T-helper 2 cell (primary cell): ENCODE measurements at places on chromosomes 12 and 14.

GRCh38 chr14:104086210-104086660 is 735 bp downstream of the ASPG start:
- DNase-seq = no peak

DNA sequence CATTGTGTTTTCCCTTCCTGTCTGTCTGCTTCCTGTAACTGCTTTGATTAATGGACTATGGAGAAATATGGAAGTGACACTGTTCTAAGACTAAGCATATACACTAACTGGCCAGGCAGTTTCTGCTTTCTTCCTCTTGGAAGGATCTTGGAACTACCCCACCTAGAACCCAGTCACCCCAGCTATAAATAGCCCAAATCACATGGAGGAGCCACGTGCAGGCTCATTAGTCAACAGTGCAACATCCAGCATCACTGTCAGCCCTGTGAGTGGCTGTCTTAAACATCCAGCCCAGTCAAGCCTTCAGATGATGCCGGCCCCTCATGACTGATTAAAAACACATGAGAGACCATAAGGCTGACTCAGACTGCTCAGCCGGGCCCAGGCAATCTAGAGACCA is 39.2 kb downstream of the BCAT1 start:
- no peak for DNase-seq

GRCh38 chr14:38405851-38406635 is 150.2 kb upstream of the CLEC14A start:
- DNase-seq = no peak

GRCh38 chr12:99670635-99671034 is 23.1 kb downstream of the GARIN6 start:
- DNase-seq = no peak

DNA sequence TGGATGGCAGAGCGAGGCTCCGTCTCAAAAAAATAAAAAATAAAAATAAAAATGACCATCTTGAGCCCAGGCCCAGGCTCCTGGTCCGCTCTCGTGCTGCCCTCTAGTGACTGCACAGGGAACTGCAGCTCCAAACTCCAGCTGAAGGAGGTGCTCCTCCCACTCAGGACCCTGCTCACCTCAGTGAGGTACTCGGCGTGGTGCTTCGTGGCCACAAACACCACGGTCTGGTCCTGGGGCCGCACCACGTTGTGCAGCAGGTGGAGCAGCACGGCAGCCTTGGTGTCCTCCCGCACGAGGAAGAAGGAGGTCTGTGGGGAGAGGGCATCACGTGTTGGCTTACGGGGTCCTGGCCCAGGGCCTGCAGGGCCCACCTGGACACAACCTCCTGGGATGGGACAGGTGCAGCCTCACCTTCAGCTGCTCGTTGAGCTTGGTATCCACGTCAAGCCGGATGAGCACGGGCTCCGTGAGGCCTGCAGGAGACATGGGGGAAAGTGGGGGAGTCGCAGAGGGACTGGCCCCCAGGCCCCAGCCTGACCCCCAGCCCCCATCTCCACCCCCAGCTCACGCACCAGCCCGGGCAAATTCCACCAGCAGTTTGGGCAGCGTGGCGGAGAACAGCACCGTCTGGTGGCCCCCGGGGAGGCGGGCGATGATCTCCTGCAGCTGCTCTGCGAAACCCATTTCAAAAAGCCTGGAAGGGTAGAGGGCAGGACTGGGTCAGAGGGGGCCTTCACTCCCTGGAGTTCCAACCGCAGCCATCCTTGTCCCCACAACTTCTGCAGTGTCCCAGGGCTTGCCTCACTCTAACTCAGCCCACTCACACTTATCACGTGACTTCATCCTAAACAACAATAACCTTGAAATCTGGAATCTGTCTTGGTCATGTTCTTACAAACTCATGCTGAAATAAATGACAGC is 10.6 kb downstream of the DDX54 start:
- DNase-seq = peak; percentile 67

DNA sequence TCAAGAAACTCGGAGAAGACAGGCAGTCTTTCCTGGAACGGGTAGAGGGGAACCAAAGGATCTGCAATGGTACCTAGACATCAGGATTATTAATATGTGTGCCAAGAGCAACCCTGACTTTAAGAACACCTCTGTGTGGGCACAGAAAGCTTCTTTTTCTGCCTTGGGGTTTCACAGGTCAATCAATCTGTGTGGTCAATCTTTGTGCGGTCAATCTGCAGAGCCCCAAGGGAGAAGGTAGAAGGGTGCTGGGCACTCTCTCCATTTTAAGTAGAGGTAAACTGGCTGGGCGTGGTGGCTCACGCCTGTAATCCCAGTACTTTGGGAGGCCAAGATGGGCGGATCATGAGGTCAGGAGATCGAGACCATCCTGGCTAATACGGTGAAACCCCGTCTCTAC is 100.7 kb downstream of the ARF6 start:
- DNase-seq = no peak

- DNase-seq = no peak
These were observed 100.8 kb downstream of the AACS start for GRCh38 chr12:125166041-125166440.

GRCh38 chr14:58763210-58763609 is 125.4 kb downstream of the DACT1 start:
- DNase-seq = no peak

- no peak for DNase-seq
These were observed 737 bp upstream of the TEX52 start for GRCh38 chr12:2857576-2857975.

DNA sequence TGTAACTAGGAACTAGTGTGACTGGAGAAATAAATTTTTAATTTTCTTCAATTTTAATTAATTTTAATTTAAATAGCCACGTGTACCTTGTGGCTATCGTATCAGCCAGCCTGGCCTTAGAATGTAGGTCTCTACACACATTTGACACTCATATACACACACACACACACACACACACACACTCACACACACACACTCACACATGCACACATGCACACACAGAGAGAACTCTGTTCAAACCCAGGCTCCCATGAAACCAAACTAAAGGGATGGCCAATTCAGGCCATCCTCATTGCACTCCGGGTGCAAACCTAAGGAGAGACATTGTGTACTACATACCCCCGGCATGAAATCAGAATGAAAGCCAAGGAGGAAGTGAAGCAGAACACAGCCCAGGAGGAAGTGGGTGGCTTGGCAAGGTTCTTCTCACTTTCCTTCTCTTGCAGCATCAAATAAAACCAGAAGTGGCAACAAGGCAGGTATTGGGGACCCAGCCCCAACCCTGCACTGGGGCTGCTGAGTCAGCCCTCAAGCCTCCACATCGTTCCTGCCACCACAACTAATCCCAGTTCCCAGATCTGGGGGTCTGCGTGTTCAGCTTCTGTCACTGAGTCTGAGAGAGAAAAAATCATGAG is 26.2 kb upstream of the CHPT1 start:
- DNase-seq = peak; percentile 21

- no peak for DNase-seq
These were observed 15.2 kb downstream of the FGFR1OP2 start for GRCh38 chr12:26953447-26953846.

GRCh38 chr14:61578745-61579144 is 116.6 kb upstream of the HIF1A start:
- DNase-seq = no peak

GRCh38 chr12:52795694-52796428 is at the start of gene KRT3:
Gene KRT3 (minus strand): TSS chr12:52796117. CDS start chr12:52796042, 75 bp downstream.
- DNase-seq = no peak

DNA sequence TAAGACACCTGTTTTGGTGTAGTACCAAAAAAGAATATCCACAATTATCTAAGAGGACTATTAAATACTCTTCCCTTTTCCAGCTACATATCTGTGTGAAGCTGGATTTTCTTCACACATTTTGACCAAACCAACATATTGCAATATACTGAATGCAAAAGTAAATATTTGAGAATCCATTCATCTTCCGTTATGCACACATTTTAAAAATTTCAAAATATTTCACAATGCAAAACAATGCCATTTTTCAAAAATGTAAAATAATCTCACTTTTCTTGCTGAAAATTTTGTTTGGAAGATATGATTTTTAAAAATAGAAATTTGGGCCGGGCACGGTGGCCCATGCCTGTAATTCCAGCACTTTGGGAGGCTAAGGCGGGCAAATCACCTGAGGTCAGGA is 133.9 kb upstream of the FUT8 start:
- DNase-seq = no peak

DNA sequence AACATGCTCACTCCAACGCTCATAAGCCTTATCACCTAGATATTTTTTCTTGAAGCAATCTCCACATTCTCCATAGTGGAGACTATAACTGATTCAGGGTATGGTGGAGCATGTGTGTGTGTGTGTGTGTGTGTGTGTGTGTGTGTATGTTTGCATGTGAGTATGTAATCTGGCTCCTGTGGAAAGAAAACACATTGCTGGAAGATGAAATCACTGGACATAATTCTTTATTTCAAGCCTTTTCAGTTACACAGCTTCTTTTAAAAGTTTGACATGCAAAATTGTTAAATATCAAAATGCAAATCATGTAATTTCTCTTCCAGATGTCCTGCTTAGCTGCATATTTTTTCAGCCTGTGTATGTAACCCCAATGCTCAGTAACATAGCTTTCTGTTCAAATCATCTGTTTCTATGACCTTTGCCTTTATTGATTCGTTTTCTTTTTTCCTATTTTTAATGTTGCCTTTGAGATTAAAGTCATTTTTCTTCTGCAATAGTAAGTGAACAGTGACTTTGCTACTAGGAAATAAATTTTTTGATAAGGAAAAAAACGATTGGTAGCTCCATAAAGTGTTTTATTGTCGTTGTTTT is 80.5 kb upstream of the BTG1 start:
- no peak for DNase-seq
